ENCODE measurements at places on chromosomes 16 and 17.

DNA sequence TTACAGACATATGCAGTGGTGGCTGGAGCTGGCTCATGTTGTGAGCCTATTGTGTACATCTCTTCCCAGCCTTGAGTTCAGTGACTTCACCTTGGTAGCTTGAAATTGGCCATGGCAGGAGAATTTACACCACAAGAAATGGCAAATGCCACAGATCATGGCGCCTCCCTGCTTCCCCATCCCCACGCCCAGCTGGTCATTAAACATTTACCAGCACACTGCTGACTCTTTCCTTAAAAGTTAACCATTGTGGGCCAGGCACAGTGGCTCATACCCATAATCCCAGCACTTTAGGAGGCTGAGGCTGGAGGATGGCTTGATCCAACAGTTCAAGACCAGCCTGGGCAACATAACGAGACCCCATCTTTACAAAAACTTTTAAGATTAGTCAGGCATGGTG is 22.6 kb upstream of the ITGB4 start:
- DNase-seq: no peak

- DNase-seq: no peak
Observed at GRCh38 chr16:67149276-67150046, 1.3 kb downstream of the B3GNT9 start.

DNA sequence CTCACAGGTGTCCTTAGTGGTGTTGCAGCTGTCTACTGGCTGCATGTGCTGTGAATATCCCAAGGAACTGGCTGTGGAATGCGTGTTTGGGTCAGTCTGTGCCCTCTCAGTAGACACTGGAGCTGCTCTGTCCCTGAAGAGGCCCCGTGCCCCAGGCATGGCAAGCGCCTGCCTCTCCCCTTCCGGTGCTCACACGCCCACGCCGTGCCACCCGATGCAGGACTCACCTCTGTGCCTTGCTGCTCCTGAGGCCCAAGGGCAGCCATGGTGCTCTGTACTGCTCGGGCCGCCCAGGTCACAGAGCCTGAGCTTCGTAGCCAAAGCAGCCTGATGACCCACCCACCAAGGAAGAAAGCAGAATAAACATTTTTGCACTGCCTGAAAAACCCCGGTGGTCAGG is 10.0 kb downstream of the RGS11 start:
- no peak for DNase-seq

- no peak for DNase-seq
Observed at GRCh38 chr17:48726916-48727286, 1.6 kb downstream of the HOXB13 start.

GRCh38 chr17:2138761-2139160 is 83.9 kb downstream of the HIC1 start:
- DNase-seq: no peak

GRCh38 chr16:58448890-58449289 is 51.1 kb upstream of the NDRG4 start:
- DNase-seq: no peak

DNA sequence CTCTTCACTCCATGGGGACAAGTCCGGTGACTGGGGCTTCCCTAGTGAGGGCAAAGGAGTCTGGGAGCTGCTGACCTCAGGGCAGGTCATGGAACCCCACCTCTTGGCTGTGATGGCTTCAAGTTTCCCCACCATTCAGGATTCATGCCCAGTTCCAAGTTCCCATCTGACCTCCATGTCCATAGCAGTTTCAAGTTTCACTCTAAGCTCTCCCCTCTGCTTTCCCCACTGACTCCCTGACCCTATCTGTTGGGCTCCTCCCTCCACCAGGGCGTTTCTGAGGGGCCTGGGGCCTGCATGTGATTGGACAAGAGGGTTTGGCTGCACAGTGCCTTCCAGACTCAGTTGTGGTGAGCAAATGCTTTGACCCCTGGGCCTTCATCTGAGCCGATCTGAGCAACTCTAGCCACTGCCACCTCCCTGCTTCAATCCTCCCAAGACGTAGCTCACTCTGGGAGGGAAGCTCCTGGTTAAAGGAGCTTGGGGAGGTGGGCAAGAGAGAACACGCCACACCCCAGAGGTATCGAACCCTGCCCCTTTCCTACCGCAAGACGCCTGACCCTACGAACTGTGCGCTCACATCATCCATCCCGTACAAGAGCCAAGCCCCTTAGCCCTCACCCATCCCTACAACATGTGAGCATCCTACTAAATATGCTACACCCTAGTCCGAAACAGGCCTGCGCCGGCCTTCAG is 8.3 kb downstream of the ZNF629 start:
- DNase-seq: no peak

- DNase-seq: no peak
Observed at GRCh38 chr17:45677770-45678169, 106.3 kb upstream of the CRHR1 start.

- DNase-seq: no peak
Observed at GRCh38 chr17:58279736-58280479, 827 bp downstream of the MPO start.

GRCh38 chr16:30724641-30725417 is 23.4 kb upstream of the PHKG2 start:
- DNase-seq: no peak

DNA sequence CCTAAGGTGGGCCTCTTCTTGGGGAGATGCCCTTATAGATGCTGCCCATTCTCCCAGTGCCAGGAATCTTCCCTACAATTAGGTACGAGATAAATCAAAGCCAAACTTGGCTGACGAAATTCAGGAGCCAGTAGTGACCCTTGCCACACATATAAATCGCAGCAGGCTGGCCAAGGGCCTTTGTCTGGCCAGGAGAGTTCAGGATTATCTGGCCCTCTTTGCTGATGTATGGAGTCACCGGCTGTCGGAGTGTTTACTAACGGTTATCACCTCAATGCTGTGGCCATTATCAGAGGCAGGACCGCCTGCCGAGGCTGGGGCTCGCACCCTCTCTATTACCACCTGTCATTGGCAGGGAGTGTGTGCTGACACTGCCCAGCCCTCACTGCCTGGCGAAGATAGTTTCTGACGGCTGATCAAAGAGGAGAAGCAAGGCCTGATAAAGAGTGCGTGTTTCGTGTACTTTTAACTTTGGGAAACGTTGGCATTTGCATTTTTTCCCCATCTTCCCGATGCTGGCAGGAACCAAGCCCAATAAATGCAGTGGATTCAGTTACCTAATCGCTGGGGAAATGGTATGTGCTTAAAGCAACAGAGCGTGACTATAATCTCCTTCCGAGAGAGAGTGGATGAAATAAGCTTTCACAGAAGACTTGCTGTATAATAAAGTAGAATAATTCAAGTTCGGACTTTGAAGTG is 32.8 kb upstream of the TBX2 start:
- no peak for DNase-seq

DNA sequence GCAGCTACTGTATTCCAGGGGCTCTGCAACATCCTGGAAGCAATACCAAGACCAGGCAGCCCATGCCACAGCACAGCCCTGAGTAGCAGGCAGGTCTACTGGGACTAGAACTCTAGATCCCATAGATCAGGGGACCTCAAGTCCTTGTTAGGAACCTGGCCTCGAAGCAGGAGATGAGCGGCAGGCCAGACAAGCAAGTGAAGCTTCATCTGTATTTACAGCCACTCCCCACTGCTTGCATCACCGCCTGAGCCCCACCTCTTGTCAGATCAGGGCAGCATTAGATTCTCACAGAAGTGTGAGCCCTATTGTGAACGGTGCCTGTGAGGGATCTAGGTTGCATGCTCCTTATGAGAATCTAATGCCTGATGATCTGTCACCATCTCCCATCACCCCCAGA is 295.7 kb upstream of the TNRC6C start:
- DNase-seq: no peak

- peak; percentile 67 for DNase-seq
Observed at GRCh38 chr17:63675607-63676546, 24.0 kb downstream of the LIMD2 start.

- peak; percentile 43 for DNase-seq
Observed at GRCh38 chr17:60142872-60143499, 6.8 kb upstream of the CA4 start.

DNA sequence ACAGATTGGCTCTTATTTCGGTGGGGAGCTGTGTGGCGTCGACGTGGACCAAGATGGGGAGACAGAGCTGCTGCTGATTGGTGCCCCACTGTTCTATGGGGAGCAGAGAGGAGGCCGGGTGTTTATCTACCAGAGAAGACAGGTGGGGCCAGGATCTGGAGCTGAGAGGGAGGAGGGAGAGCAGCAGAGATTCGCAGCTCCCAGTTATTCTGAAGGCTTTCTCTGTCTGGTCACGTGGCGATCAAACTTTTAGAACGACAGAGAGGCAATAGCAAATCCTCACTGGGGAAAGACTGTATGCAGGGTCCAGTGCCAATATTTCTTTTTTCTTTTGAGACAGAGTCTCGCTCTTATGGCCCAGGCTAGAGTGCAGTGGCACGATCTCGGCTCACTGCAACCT is 22.2 kb downstream of the ITGAL start:
- DNase-seq: no peak

- no peak for DNase-seq
Observed at GRCh38 chr17:14138649-14139048, 69.3 kb downstream of the COX10 start.

- no peak for DNase-seq
Observed at GRCh38 chr17:2400474-2400866, 390 bp downstream of the MNT start.

- no peak for DNase-seq
Observed at GRCh38 chr17:19613979-19614378, 34.6 kb upstream of the ALDH3A2 start.

DNA sequence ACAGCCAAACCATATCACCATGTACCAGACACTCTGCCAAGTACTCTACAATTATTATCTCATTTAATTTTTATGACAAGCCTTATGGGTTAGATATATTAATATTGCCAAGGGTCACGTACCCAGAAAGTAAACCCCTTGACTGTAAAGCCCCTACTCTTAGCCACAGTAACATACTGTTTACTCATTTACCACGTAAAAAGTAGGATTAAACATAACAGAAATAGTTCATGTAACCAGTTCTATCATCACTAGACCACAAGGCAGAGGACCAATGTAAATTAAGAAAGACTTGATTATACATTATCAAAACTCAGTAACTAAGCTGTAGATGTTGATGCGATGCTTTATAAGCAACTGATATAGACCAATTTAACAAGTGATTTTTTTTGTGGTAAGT is 101.5 kb upstream of the CNTNAP4 start:
- no peak for DNase-seq

- no peak for DNase-seq
Observed at GRCh38 chr16:57999971-58000705, at the start of gene ZNF319. TSS of gene ZNF319 (minus strand) at chr16:58000672. CDS start at chr16:57998265, 2,407 bp downstream.

DNA sequence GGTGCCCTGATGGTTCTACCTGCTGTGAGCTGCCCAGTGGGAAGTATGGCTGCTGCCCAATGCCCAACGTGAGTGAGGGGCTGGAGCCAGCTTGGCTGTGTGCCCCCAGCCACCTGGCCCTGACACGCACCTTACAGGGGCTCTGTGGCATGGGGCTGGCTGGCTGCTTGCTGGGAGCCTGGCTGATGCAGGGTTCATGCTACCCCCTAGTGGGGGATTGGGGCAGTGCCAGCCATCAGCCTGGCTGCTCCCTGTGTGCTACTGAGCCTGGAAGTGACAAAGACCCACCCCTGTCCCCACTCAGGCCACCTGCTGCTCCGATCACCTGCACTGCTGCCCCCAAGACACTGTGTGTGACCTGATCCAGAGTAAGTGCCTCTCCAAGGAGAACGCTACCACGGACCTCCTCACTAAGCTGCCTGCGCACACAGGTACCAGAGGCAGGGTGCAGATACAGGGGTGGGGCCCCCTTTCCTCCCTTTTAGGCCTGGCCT is 5.7 kb downstream of the GRN start:
- DNase-seq: peak; percentile 28

- no peak for DNase-seq
Observed at GRCh38 chr16:68387301-68387700, 61.0 kb downstream of the SMPD3 start.

DNA sequence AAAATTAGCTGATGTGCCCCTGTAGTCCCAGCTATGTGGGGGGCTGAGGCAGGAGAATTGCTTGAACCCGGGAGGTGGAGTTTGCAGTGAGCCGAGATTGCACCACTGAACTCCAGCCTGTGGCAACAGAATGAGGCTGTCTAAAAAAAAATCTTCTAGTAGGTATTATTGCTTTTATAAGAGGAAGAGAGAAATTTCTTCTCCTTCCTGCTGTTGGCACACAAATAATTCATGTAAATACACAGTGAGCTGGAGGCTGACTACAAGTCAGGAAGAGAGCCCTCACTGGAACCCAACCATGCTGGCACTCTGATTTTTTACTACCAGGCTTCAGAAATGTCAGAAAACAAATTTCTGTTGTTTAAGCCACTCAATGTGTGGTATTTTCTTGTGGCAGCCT is 6.7 kb downstream of the PRDM7 start:
- DNase-seq: no peak

DNA sequence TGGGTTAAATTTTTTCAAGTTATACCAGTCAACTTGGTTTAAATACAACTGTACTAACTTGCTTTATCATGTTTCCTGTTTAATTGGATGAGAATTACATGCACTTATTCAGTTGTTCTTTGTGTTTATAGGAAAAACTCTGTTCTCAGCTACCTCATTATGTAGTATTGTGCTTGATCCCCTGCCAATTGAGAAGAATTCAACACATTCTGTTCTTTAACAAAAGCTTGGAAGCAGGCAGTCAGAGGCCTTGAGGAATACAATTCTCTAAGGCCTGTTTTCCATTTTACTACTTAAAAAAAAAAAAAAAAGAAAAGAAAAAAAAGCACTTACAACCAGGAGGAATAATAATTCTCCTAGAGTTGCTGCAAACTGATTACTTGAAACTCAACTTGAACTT is 60.6 kb upstream of the CMIP start:
- no peak for DNase-seq

GRCh38 chr17:43871946-43872690 is 25.1 kb downstream of the CD300LG start:
- DNase-seq: no peak

DNA sequence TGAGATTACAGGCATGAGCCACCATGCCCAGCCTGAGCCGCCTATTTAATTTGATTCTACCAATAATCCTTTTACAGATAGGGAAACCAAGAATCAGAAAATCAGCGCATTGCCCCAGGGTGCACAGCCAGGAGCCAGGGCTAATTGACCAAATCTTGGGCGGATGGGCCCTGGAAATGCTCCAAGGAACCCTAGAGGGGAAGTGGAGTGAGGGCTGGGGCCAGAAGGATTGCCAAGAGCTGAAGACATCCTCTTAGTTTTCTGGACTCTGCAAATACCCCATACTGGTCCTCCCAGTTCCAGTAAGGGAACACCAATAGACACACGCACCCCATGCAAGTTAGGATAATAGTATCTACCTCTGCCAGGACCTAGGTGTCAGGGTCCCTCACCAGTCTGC is 3.8 kb downstream of the FHOD1 start:
- no peak for DNase-seq

- DNase-seq: no peak
Observed at GRCh38 chr16:88922114-88922825, 54.7 kb downstream of the CBFA2T3 start.

All from NCI-H1048 (cell line).